NCI-H748 treated with DMSO at 0.1 percent for 48 hours (cell line): ENCODE measurements at places on chromosomes 11 and 22.

- no peak for DNase-seq
These were observed 1.2 kb downstream of the CSRP3 start for GRCh38 chr11:19200410-19201201.

DNA sequence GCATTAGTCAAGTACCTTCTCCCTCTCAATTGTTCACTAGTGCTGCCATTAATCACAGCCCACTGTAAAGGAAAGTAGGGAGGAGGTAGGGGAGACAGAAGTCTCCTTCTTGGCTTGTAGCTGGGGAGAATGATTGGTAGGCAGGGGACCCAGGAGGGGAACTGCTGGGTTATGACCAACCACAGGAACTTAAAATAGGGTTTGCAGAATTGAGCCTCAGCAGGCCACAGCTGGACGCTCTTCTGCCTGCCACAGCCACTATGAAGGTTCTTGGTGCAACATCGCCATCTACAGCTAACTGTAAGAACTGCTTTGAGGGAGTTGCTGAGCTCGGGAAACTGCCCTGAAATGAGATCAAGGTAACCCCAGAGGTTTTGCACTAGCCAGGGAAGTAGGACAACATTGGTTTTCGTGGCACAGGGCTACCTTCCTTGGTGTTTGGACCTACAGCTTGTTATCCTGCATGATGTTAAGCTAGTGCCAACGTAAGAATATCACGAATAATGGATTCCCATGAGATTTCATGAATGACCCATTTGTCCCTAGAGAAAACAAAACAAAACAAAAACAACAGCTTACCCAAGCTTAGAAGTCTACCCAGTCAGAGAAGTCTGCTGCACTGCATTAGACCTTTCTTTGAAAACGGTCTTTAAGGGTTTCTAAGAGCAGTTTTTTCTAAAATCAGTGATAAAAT, 787.1 kb upstream of the API5 start:
- DNase-seq: peak; percentile 16

- DNase-seq: no peak
These were observed 49.2 kb downstream of the PAK1 start for GRCh38 chr11:77424644-77425043.

- DNase-seq: no peak
These were observed 15.5 kb upstream of the BMAL1 start for GRCh38 chr11:13262096-13262495.

DNA sequence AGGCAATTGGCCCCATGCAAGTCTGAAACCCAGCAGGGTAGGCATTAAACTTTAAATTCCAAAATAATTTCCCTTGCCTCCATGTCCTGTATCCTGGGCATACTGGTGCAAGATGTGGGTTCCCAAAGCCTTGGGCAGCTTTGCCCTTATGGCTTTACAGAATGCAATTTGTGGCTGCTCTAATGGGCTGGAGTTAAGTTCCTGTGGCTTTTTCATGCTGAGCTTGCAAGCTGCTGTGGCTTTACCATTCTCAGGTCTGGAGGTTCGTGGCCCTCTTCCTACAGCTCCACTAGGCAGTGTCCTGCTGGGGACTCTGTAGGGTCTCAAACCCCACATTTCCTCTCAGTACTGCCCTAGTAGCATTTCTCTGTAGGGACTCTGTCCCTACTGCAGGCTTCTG, 15.0 kb upstream of the BIRC3 start:
- no peak for DNase-seq

DNA sequence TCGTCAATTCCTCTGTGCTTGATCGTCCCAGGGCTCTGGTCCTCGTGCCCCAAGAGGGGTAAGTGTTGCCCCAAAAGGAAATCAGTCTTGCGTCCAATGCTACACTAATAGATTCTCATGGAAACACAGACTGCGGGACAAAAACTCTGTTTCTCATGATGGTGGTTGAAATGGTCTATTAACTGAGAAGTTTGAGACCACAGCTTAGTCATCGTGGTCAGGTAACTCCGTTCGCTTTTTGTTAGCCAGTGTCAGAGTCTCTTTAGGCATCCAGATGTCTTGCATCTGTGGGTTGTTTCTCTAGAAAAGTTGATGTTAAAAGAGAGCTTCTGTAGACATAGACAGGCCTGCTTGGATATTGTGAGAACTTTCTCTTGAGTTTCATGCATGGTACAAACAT, 104.6 kb upstream of the SORL1-AS1 start:
- no peak for DNase-seq

DNA sequence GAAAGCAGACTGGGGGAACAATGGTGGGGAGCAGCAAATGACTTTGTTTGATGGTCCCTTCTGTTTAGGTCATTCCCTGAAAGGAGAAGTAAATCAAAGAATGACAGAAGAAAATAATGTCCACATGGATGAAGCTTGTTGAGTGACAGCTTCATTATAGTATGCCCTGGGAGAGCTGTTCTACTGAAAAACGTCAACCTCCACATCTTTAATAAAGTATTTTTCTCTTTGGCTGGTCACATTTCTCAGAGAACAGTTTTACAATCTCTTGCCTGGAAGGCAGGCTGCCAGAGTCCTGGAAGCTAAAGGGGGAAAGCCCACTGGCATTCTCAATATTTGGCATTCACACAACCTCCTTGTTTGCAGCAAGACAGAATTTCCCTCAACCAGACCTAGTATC, 287.9 kb downstream of the SWAP70 start:
- DNase-seq: no peak

DNA sequence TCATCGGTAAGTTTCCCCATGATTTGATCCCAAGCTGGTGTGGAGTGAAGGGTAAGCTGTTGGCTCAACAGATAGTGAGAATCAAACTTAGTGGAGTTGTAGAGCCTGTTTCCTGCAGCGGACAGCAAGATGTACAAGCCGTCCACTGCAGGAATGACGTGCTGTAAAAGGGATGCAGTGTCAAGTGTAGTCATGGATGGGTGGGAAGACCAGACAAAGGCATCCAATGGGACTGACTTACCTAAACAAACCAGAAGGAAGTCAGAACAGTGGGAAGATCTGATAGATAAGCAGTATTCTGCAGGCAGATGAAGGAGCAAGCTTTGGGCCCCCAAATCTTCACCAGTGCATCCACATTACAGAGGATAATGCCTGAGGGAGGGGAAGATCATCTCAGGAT, 8.8 kb downstream of the ZBTB16 start:
- no peak for DNase-seq

DNA sequence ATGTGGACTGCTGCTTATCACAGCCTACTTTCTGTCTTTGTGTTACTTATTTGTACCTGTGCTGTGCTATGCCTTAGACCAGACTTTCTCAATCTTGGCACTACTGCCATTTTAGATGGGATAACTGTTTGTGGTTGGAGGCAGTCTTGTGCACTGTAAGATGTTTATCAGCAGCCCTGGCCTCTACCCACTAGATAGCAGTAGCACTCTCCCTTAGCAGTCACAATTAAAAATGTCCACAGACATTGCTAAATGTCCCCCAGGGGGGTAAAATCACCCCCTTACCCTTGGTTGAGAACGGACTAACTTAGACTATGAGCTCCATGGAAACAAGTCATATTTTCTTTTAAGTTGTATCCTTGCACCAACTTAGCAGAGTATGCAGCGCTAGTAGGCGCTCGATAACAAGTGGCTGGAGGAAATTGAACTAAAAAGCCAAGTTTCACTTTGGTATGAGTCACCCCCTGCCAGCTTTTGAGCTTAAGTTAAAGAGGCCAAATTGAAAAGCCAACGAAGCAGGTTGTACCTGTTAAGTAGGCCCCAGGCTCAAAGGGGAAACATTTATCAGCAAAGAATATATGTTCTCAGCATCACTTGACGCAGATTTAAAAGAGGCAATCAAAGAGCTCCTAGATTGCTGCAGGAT, 304.8 kb upstream of the SORL1-AS1 start:
- DNase-seq: no peak

DNA sequence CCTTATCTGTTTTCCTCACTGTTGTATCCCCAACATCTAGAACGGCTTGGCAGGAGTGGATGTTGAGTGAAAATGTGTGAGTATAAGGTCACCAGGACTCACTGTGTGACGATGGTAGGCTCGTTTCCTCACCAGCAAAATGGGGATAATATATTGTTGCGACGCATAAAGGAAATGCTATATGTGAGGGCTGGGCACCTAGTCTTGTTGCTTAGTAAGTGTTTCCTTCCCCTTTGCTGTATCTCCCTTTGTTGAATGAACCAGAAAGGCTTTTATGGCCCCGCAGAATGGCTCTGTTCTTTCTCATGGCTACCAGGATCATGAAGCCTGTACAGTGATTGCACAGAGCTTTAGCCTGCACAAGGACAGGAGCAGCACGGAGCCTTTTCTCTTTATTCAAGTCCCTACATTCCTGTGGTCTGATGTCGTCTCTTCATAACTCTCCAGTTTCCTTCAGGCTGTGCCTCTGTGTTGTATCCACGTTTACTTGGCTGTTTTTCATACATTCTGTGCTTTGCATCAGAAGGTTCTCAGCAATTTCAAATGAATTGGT, 5.4 kb downstream of the TNRC6B start:
- DNase-seq: no peak

DNA sequence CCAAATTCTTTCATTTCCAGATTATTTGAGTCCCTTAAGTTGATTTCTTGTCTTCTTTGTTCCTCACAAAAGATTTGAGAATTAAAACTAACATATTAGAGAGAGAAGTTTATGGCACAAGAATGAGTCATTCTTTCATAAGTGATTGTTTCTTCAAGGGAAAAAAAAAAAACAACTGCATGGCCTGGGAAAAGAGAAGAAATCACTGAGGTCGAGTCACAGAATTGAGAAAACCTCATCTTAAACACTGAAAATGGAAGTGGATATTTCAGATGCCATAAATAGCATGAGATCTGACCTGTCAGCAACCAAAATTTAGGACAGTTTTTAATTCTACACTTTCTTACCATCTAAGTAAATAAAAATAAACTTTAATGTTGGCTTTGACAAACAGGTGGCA, 87.2 kb downstream of the CWF19L2 start:
- no peak for DNase-seq
